HCT116 (cell line): ENCODE measurements at places on chromosomes 2 and 18.
A peak's percentile ranks its signal among the peaks of the same experiment; 100 is the strongest.

GRCh38 chr2:85911814-85912692, 23.3 kb upstream of the ST3GAL5 start:
- no peak for DNase-seq

DNA sequence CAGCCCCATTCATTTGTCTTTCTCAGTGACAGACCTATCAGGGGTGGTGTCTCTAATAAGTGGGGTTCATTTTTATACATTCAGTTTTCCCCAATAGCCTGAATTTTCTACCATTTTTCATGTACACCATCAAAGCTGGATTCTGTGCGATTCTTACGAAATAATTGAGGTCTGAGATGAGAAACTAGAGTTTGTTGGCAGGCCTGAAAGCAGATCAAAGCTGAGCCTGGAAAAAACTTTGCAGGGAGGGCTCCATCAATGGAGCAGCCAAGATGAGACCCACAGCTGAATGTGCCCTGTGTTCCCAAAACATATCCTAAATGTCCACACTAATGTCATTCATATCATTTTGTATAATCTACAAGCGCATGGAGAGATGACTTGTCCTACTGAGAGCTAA, 4.5 kb upstream of the TMEM200C start:
- DNase-seq, result no peak

GRCh38 chr2:164954954-164955701, at the start of gene SLC38A11:
TSS of gene SLC38A11 (minus strand) at chr2:164955525. CDS start at chr2:164955247, 278 bp downstream.
- no peak for DNase-seq

DNA sequence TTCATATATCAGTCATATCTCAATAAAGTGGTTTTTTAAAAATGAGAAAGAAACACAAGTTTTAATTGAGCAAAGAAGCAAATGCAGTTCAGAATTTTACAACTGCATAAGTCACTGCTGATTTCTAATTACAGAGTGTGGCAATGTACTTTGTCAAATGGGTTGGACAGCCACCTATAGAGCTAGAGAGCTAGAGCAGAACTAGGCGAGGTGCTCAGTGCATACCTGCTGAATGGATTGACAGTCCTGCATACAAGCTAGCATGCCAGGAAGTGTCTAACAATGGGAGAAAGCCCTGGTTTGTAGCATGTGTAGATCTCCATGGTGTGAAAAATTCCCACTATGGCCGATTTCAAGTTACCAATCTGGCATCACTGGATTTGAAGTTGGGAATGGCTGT, 106.3 kb upstream of the CDCA7 start:
- no peak for DNase-seq

GRCh38 chr2:205464681-205465080, 217.6 kb upstream of the NRP2 start:
- no peak for DNase-seq

DNA sequence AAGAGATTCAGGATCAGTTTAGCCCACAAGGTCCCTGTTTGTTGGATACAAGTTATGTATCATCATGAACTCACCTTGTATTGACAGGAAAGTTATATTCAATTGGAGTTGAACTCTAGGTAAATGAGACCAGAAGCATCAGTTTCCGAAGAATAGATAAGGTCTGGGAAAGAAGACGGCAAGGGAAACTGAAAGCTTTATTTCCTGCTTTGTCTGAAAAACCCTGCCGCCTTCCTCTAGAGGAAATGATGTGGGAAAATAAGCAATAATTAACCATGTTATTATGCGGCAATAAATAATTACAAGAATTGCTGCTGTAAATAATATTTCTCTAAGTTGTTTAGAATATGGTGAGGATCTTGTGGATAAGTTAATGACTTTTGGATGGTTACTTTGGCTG, 32.0 kb downstream of the LPIN1 start:
- DNase-seq, result no peak

GRCh38 chr2:65630643-65631042, 198.2 kb upstream of the SPRED2 start:
- no peak for DNase-seq

- no peak for DNase-seq
These were observed 167.3 kb downstream of the NYAP2 start for GRCh38 chr2:225566798-225567197.

DNA sequence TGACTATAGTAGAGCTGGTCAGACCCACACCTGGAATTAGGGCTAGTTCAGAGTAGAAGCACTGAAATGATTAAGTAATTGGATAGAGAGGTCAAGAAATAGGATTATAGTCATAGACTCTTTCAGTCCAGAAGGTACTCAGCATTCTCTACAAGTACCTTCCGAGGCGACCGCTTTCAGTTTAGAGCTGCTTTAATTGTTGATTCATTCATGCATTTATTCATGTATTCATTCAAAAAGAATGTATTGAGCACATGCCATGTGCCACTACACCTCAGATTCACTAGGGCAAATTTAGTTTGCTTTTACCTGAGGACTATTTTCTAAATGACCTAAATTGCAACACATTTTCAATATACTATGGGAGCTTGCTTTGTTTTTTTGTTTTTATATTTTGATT, 48.7 kb downstream of the CRIM1 start:
- peak; percentile 28 for DNase-seq

GRCh38 chr2:71212336-71212735, 14.6 kb downstream of the PAIP2B start:
- no peak for DNase-seq
